ENCODE measurements at places on chromosomes 5 and 9. TPM values are rescaled to one million over a fixed set of nuclear protein-coding genes. Genes with fewer than 3 reads are reported as not detected.

DNA sequence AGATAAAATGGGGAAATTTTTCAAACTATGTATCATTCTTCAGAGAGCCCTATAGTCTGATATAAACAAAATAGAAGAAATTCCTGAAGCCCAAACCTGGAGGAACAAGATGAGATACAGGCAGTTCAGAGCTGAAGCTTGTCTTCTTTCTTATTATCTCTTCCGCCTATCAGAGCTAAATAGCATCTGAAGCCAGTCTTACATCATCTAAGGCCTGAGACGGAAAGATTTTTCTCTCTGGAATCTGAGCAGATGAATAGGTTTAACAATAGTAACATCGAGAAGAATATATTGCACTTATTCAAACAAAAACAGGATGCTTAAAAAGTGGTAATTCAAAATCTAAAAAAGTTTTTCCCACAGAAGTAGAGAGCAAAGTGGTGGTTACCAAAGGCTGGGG lies 59.8 kb downstream of the LPAR1 start:
- DNase-seq = no peak

DNA sequence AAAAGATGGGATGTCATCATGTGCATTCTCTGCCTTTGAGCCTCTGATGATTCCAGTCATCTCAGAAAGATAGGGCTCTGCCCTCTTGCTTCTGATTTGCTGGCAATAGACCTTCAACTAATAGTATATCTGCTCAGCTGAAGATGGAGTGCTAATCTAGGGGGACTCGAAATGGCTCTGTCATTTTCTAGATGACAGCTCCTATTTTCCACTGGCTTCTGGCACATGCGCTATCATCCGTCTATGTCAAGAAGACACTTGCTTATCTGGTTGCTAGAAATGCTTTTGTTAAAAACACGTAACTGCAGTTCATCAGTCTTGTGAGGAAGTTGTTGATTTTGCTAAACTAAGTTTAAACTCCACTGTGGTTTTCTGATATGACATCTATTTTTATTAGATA lies 265.5 kb upstream of the ZNF608 start:
- no peak for DNase-seq

GRCh38 chr5:160105686-160106360 lies 13.4 kb downstream of the PWWP2A start:
- no peak for DNase-seq

DNA sequence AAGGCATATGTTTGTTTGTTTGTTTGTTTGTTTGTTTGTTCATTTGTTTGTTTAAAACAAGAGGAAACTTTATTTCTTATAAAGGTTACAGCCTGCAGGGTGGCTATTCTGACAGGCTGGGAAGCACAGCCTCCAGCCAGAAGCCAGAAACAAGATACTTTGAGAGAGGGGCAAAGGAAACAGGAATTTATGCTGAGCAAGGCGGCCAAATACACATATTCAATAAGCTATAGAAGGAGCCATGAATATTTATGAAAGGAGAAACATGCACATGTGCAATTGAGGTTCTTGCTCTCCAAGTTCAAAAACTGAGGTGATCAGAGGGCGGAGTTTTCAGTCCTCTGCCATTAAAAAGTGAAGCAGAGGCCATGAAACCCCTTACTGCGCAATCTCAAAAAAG lies 19.6 kb downstream of the KLHL3 start:
- no peak for DNase-seq

DNA sequence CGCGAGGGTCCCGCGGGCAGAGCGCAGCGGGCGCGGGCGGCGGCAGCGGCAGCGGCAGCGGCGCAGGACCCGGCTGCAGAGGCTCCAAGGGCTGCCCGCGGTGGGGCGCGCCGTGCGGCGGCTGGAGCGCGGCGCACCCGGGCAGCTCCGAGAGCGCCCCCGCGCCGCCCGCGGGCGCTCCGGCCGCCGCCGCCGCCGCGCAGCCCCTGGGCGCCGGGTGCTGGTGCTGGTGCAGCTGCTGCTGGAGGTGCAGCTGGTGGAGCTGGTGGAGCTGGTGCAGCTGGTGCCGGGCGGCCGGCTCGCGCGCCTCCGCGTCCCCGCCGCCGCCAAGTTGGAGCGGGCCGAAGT lies 644 bp downstream of the IER5L start:
- no peak for DNase-seq

Gene KCNN2
- total RNA-seq = 0.89 TPM

Gene MZB1
- total RNA-seq = not detected

Gene MEIKIN
- total RNA-seq = not detected

Data from stomach (tissue), 19 donors.